ENCODE measurements at places on chromosomes 5 and 9.

DNA sequence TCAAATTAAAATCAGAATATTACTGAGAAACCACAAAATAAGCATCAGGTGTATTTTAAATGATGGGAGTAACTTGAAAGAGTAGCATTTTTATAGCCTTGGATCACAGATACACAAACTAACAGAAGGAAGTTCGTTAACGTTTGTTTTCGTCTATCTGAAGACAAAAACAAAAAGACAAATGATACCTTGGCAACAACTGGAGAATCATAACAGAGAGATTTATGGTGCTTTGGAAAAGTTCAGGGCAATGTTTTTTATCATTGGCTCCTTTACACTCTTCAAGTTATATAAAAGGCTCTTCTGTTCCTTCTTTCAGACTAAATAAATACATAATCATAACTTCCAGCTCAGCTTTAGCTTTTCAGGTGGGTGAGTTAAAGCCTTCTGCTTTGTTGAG lies 128.1 kb upstream of the VLDLR start:
- no peak for DNase-seq

DNA sequence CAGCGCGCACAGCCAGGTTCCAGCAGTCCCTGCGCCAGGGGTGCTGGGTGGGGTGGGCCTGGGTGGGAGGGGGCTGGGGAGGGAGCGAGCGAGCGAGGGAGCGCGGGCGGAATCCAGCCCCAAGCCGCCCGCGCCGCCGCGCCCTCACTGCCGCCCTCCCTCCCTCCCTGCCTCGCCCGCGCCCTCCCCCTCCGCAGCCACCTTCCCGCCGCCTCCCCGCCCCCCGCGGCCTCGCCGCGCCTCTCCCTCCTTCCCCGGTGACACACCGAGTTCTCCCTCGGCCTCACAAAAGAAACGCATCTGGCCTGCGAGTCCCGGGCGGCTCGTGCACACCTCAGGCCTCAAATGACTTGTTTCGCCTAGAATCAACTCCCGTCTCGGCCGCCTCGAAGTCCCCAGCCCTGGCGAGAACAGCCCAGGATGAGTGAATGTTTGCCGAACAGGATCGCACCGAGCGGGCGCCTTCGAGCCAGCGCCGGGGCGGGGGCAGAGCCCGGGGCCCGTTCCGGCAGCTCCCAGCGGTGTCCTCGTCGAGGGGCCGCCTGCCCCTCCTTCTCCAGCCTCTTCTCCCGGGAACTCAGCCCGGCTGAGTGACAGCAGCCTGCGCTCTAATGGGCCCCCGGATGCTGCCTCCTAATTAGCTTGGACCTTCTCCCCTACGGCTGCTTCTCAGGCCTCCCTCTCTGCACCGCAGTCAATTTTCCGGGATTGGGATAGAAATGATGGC lies 371 bp upstream of the PITX1 start:
- no peak for DNase-seq

DNA sequence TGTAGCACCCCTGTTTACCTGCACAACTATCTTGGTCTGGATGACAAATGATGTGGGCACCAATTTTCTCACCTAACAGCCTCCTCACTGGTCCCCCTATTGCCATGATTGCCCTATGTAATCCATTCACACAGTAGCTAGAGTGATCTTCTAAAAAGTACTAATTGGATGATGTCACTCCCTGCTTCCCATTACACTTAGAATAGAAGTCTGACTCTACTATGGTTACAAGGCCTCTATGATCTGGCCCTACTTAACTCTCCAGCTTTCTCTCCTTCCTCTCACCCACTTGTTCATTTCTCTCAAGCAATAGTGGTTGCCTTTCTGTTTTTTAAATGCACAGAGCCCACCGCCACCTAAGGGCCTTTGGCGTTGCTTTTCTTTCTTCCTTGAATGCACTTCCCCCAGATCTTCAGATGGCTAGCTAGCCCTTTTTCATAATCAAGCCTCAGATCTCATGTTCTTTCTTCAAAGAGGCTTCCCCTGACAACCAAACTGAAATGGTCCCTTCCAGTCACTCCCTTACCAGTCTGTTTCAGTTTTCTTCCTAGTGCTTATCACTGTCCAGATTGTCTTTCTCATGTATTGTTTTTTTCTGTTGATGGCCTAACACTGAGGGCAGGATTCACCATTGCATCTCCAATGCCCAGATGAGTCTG lies 8.7 kb downstream of the IGIP start:
- no peak for DNase-seq

DNA sequence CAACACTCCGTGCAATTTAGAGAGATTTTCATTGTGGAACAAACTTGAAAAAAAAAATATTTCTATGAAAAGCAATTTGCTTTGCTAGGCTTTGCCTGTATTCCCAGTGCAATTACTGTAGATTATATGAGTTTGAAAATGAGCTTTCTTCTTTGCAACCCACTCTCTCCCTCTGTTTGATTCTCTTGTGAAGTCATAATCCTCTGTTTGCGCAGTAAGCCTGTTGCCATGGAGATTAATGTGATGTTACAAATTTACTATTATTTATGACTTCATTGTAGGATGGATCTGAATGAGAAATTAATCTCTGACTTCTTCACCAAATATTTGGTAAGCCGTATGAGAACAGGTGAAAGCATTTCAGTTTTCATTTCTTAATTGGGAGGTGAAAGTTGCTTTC lies 320.3 kb downstream of the SPATA31D1 start:
- no peak for DNase-seq

DNA sequence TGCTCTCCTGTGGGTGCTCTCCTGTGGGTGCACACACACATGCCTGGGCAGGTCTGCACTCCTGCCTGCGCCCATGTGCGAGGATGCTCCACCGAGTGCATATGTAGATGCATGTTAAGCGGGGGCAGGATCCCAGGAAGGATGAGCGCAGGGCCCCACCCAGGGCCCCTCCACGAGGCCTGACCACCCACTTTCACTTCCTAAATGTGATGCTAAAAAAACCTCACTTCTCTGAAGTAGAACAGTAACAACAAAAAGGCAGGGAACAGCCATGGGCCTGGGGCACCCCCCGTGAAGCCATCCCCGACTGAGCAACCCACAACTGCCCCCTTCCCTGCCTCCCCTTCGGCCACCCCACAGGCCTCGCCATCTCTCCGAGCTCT lies 48.2 kb upstream of the SARDH start:
- DNase-seq, result no peak

DNA sequence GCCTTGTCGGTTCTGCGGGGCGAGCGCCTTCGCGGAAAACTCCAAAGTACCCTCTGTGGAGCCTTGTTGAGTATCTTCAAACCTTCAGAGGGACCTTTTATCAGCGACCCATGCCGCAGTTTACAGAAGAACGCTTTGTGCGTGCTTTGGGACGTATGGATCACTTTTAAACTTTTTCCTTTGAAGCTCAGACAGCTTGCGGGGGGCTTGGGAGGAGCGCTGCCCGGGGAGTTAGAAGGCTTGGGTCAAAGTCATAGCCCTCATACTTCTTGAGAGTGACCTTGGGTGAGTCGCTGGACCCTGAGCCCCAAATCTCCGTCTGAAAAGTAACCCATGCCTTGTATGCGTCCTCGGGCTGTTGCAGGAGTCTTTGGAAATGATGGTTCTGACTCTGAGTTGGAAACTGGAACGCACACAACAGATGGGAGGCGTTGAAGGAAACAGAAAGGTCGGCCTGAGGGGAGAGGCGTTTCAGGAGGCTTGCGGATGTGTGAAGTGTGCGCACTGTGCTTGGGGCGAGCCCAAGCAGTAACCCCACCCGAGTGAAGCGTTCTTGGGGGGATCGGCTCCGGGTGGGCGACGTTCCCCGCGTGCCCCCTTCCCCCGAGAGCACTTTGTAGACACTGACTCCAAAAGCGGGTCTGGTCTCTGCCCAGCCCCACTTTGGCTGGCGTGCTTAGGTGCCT lies 661 bp upstream of the SLC25A51 start:
- DNase-seq, result no peak

GRCh38 chr9:76423216-76424177 lies 29.3 kb upstream of the RFK start:
- no peak for DNase-seq

- no peak for DNase-seq
These were observed 14.2 kb downstream of the TCERG1 start for GRCh38 chr5:146461319-146461718.

DNA sequence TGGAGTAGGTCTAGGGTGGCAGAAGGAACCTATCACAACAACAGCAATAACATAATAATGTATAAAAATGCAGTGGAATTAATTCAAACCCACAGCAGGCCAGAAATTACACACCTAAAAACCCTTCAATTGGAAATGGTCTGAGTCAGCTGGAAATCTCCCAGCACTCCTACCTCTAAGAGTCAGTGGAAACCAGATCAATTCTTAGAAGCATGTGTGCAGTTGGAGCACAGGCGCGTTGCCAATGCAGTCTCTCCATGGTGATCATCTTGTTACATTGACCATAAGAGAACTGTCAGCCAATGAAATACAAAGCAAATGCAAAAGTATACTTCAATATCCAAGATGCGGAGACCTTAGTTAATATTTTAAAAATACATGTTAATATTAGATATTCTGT lies 15.1 kb upstream of the CSNK1G3 start:
- DNase-seq, result no peak

GRCh38 chr9:80498001-80498555 lies 926.3 kb downstream of the TLE4 start:
- DNase-seq, result no peak

- DNase-seq, result no peak
These were observed 901.0 kb upstream of the CTNND2 start for GRCh38 chr5:12805165-12805698.

GRCh38 chr5:168897387-168898122 lies 318.4 kb upstream of the PANK3 start:
- DNase-seq, result no peak

DNA sequence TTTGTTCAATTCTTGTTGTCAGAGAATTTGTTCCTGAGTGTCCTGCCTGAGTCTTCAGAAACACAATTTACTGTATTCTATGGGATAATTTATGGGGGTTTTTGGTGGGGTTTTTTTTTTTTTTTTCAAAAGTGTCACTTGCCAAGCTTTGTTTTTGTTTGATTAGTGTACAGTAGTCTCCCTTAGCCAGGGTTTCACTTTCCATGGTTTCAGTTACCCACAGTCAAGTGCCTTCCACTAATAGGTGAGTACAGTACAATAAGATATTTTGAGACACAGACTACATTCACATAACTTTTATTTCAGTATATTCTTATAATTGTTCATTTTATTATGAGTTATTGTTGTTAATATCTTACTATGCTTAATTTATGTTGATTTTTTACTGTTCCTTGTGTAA lies 25.0 kb upstream of the AUH start:
- no peak for DNase-seq

DNA sequence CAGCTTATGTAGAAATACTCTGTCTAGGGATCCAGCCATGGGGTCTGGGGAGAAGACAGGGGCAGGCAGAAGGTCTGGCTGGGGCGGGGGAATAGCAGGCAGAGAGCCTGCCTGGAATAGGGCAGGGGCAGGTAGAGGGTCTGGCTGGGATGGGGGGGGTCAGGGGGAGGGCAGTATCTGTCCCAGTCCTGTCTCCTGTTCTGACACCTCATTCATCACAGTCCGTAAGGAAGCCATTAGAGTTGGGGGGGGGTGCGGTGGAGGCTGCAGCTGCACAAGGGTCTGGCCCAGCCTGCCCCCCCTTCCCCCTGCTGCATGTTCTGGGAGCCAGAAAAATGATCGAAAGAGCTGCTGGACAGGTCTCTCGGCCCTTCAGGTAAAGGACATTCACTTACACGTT lies 32.6 kb downstream of the CNTFR start:
- no peak for DNase-seq

DNA sequence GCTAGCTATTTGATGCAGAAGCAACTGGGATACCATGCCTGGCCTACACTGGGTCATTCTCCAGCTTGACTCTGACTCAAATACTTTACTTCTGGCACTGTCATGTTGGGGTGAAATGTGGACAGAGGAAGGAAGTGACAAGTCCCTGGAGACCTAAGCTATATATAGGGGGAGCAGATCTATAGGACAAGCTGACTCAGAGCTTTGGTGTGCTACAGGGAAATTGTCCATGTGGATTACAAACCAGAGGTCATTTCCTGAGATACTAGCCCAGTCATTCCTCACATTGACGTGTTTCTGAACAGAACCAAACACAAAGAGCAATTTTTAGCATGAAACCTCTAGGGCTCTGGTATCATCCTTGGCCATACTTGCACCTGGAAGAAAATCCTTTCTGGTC lies 531.6 kb upstream of the CLINT1 start:
- no peak for DNase-seq

- DNase-seq, result no peak
These were observed 1.7 kb upstream of the HBEGF start for GRCh38 chr5:140348104-140348503.

DNA sequence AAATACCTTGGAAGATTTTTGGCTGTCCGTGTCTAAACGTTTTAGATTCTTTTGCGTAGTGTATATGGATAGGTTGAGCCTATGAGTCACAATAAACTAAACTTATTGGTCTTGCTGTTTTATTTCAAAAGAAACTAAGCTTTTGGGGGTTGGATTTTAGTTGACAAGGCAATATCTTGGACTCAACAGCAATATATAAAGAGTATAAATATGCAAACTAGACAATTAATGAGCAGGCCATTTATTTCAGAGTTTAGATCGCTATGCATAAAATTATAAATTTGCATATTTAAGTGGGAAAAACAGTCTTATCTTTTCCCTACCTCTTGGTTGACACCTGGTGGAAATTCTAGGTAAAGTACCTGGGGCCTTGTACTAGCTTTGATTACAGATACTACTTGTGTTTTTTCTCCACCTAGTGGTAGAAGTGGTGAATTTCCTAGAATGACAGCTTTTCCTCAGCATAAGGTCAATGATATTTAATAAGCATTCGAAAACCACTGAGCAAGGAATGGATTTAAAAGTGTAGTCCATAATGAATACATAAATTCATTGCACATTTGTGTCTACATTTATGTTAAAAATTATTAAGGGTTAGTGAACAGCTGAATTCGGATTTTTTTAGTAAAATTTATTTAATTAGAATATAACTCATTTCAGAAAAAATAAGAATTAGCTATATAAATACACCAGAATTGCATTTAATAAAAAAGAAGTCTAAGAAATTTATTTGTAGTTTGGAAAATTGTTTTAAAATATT lies 1.7 kb upstream of the ARRDC3 start:
- DNase-seq, result peak; percentile 90

DNA sequence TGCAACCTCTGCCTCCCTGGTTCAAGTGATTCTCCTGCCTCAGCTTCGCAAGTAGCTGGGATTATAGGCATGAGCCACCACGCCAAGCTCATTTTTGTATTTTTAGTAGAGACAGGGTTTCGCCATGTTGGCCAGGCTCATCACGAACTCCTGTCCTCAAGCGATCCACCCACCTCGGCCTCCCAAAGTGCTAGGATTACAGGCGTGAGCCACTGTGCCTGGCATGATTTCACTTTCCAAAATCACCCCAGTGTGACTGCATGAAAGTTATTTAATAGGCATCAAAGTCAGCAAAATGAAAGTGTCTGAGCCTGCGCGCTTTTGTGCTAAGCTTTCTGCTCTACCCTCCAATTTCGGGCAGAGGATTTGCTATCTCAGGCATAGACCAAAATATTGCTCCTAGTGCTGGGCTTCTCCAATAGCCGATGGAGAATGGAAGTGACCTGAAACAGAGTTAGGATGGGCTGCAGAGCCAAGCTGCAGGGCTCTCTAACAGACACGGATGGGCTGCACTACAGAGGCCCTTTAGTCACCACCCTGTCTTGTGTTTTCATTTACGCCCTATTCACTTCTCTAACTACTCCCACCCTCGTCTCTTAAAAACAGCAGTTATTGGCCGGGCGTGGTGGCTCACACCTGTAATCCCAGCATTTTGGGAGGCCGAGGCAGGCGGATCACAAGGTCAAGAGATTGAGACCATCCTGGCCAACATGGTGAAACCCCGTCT lies 44.3 kb downstream of the RETREG1 start:
- no peak for DNase-seq

All from NCI-H187 treated with DMSO at 0.1 percent for 48 hours (cell line).